ENCODE measurements at places on chromosomes 5 and 9. TPM values are rescaled to one million over a fixed set of nuclear protein-coding genes. Genes with fewer than 3 reads are reported as not detected.

The ARL14EPL gene
- total RNA-seq, result not detected

The FGF18 gene
- 2.5 TPM for total RNA-seq

The NEUROG1 gene
- not detected for total RNA-seq

The DND1 gene
- 0.94 TPM for total RNA-seq

The OR13F1 gene
- total RNA-seq, result not detected

The CXCL14 gene
- total RNA-seq, result 179 TPM

The ST8SIA4 gene
- 1.3 TPM for total RNA-seq

The PCDHA9 gene
- 0.06 TPM for total RNA-seq

The PCDHGA4 gene
- 1.9 TPM for total RNA-seq

The TRAF1 gene
- 2.6 TPM for total RNA-seq

The PRR16 gene
- not detected for total RNA-seq

The DDX4 gene
- not detected for total RNA-seq

The EIF4EBP3 gene
- 28.9 TPM for total RNA-seq

The SPINK4 gene
- not detected for total RNA-seq
